Kidney epithelial cell (primary cell): ENCODE measurements at places on chromosomes 13 and 19. TPM values are rescaled to one million over a fixed set of nuclear protein-coding genes. Genes with fewer than 3 reads are reported as not detected.
A peak's percentile ranks its signal among the peaks of the same experiment; 100 is the strongest.

- DNase-seq = no peak
Observed at GRCh38 chr13:100115693-100116254, 26.9 kb downstream of the PCCA start.

GRCh38 chr13:51689663-51689996 lies 105.4 kb downstream of the WDFY2 start:
- no peak for DNase-seq

DNA sequence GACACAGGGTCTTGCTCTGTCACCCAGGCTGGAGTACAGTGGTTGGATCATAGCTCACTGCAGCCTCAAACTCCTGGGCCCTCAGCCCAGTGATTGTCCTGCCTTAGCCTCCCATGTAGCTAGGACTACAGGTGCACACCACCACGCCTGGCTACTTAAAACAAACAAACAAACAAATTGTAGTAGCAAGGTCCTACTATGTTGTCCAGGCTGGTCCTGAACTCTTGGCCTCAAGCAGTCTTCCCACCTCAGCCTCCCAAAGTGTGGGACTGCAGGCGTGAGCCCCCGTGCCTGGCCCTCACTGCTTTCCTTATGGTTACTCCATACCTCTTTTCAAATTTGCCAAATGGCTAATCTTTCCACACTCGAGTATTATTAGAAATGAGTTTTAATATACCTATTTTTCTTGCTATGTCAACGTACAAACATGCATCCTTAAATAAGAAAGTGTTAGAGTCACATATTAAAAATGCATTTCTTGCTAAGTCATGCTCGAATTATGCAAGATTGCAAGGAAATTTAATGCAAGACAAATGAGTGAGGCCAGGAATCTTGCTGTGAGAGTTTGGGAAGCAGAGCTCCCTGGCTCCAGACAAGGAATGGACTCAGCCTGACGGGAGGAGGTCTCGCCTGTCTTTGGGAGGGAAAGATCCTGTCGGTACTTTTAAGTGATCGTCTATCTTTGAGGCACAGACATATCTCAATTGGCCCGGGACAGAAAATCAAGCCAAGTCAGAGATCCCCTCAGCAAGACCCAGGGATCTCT lies 39.4 kb downstream of the RFX2 start:
- DNase-seq = no peak

GRCh38 chr13:51397262-51397941 lies 55.4 kb downstream of the INTS6 start:
- DNase-seq = no peak

- peak; percentile 37 for DNase-seq
Observed at GRCh38 chr19:38949580-38950367, 19.0 kb downstream of the MRPS12 start.

- DNase-seq = no peak
Observed at GRCh38 chr13:102869948-102870676, 24.3 kb downstream of the ERCC5 start.

RFPL4AL1 gene
- total RNA-seq = not detected in 2 replicates

DNA sequence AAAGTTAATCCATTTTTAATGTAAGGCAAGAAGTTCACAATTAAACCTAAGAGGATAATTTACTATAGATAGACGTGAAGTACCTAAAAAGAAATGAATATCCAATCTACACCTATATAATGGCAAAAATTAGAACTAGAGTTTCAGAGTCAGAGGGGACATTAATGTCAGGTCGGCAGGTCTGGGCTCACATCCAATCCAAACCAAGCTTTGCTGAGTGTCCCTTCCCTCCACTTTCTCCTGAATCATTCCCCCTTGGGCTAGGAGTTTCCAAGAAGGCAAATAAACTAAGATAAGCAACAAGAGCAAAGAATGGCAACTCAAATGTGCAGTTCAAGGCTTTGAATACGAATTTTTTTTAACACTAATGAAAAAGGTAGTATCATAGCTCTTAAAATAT lies 2.9 kb downstream of the FLT3 start:
- no peak for DNase-seq

GRCh38 chr13:43411741-43412140 lies 375.0 kb downstream of the ENOX1 start:
- DNase-seq = no peak

VSIG10L gene
- total RNA-seq = 1.1 and 1.5 TPM in 2 replicates

SIGLECL1 gene
- total RNA-seq = 0.79 TPM in 1 of 2 replicates, not detected in the other

DYRK1B gene
- 19.3 and 26.6 TPM in 2 replicates for total RNA-seq

DNA sequence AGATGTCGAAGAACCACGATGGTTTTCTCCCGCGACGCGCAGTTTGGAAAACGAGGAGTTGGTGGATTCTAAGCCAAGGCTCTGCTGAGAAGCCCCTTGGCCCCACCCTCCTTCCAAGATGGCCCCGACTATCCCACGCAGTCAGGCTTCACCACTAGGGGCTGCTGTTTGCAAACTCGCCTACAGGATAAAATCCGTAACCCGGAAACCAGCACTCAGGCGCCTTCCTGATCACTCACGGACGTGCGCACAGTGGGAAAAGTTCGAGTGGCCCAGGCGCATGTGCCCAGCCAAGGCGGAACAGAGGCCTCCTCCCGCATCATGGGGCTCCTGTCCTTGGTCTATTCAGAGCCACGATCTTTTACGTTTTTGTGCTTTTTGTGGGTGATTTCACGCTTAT lies 19.2 kb upstream of the UQCR11 start:
- no peak for DNase-seq

PTGIR gene
- total RNA-seq = 0.48 TPM in 1 of 2 replicates, not detected in the other

- no peak for DNase-seq
Observed at GRCh38 chr19:1648459-1648849, 4.0 kb downstream of the TCF3 start.

GRCh38 chr13:41691274-41691673 lies 233.9 kb downstream of the RGCC start:
- DNase-seq = no peak

GRCh38 chr13:42680748-42681147 lies 100.6 kb upstream of the FAM216B start:
- DNase-seq = no peak

HTR2A gene
- total RNA-seq = not detected in 2 replicates

DNA sequence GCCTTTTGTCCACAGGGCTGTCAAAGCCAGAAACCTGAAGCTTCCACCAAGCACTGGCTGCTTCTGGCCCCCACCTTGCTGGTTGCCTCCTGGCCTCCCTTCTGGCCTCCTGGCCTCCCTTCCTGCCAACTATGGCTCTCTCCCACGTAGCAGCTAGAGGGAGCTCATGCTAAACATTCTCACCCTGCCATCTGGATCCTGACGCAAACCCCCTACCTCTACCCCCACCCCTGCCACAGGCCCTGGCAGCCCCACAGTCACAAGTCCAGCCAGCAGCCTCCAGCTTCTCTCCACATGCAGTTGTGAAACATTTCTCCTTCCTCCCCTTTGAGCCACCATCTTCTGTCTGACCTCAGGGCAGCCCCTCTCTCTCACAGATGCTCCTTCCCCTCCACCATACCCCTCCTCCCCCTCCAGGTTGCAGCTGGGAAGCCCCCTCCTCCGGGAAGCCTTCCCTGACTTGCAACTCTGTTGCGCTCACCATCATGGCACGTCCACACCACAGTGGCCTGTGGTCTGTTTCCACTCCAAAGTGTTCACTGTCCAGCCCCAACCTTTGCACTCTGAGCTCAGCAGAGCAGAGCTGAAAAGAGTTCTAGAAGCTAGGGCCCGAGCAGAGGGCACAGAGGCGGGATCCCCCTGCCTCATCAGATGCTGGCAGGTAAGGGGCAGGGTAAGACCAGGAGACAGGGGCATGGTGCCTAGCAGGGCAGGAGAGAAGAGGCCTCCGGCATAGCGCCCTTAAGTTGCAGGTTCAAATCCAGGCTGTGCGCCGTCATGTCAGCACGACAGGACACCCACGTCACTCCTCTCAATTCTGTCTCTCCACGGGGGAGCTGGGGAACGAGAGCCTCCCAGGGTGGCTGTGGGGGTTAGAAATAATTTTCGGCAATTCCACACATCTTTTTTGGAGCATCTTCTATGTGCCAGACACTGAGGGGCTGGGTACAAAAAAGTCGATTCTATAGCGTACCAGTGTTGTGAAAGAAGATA lies 7.3 kb downstream of the ADGRL1 start:
- no peak for DNase-seq

DNA sequence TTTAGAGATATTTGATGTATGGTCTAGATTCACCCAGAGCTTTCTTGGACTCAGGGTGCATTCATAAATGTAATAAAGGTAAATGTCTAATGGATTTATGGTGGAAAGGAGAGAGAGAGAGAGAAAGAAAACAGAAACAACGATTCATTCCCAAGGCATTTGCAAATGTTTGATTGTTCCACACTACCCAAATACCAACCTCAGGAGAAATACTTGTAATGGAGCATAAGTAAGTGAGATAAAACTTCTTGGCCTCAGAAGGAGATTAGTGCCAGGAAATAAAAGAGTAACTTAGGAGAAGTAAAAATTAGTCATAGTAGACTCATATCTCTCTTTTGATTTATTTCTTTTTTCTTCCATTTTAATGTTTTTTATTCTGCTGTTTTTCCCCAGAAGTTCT lies 40.6 kb upstream of the DGKH start:
- peak; percentile 28 for DNase-seq

DNA sequence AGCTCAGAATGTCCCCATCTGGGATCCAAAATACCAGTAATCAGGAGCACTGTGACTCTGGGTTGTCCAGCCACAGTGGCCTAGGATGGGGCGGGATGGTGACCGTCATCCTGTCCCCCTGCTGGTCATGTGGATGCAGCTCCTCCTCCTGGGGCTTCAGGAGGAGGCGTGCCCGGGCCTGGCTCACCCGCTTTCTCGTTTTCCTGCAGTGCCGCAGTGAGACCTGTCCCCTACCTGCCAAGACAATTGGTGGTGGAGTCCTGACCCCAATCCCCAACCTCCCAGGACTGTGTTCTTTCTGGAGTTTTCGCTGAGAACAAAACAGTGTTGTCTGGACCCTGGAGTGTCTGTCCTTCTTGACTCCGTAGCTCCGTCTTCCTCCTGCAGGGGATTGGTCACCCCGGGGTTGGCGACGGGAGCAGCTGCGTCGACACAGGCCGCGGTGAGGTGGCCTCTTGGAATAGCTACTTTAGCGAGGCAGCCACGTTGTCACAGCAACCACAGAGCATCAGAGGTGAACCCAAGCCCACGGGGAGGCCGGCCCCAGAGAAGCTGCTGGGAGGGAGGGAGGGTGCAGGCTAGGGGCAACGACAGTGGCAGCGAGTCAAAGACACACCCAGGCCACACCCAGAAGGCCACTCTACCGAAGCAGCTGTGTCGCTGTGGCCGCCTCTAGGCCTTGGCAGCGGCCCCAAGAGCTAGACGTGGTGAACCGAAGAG lies 10.2 kb upstream of the EMC10 start:
- DNase-seq = no peak

SGCG gene
- 7.8 and 9.8 TPM in 2 replicates for total RNA-seq

FAM216B gene
- total RNA-seq = not detected in 2 replicates
